ENCODE measurements at places on chromosomes 3 and 15.

DNA sequence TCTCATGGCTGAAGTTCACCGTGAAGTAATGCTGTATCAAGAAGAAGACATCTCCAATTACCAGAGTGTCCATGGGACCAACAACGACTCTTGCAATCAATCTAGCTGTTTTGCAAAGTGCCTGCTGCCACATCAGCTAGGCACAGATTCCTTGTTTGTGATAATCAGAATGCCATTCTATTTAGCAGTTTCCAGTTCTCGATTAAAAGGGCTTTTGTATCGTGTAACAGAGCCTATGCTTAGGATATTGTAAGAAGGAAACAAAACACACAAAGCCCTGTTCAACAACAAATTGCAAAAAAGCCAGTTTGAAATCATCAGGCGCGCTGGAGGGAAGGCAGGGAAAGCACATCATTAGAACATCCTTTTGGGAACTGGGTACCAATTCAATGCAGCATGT is 26.1 kb downstream of the RASGRF1 start:
- no peak for DNase-seq

- no peak for DNase-seq
Measured at GRCh38 chr3:95752199-95752598, 1062.2 kb upstream of the EPHA6 start.

GRCh38 chr3:50450209-50450921 is 53.1 kb downstream of the CACNA2D2 start:
- peak; percentile 77 for DNase-seq

GRCh38 chr3:10693457-10693856 is 122.6 kb upstream of the SLC6A11 start:
- no peak for DNase-seq

- DNase-seq = no peak
Measured at GRCh38 chr3:139930211-139930610, 4.8 kb upstream of the CLSTN2 start.

DNA sequence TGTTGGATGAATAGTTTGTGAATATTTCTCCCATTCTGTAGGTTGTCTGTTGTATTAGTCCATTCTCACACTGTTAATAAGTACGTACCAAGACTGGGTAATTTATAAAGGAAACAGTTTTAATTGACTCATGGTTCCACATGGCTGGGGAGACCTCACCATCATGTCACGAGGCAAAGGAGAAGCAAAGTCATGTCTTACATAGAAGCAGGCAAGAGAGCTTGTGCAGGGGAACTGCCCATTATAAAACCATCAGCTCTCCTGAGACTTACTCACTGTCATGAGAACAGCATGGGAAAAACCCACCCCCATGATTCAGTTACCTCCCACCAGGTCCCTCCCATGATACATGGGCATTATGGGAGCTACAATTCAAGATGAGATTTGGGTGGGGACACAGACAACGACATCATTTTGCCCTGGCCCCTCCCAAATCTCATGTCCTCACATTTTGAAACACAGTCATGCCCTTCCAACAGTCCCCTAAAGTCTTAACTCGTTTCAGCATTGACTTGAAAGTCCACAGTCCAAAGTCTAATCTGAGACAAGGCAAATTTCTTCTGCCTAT is 133.2 kb downstream of the LMLN start:
- no peak for DNase-seq

DNA sequence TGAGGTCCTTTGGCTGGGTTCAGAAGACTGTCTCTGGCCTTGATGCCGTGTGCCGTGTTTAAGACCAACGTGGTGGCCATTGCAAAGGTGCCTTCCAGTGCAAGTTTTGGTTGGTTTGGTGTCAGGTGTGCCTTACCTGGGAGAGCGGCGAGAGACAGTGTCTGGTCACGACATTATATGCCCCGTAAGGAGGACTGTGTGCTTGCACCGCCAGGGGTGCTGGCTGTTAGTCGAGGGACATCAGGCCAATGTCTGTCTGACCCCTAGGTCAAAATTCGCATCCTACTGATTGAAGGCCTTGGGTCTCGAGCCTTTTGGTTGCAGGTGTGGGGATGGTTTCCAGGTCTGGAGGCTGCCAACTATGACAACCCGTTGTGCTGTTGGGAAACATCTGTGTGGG is 111.9 kb downstream of the SNRPN start:
- no peak for DNase-seq

- no peak for DNase-seq
Measured at GRCh38 chr3:3154879-3155610, 24.4 kb downstream of the CRBN start.

- DNase-seq = no peak
Measured at GRCh38 chr3:152011812-152012735, 138.6 kb downstream of the SUCNR1 start.

DNA sequence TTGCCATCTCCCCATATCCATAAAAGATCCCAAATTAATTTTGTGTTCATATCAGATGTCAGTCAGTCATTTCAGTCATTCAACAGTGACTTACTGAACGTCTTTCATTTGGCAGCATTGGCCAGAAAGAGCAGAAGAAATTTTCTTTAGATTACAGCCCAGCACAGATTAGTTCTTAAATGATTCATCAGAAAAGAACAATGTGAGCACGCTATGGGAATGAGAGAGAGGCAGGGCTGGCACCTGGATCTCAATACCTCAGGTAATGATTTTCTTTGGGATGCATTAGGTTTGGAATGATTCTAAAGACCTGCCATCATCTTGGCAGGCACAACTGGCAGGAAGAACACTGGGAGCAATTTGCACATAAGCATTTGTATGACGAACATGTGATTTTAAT is 41.6 kb downstream of the FBN1 start:
- DNase-seq = no peak

DNA sequence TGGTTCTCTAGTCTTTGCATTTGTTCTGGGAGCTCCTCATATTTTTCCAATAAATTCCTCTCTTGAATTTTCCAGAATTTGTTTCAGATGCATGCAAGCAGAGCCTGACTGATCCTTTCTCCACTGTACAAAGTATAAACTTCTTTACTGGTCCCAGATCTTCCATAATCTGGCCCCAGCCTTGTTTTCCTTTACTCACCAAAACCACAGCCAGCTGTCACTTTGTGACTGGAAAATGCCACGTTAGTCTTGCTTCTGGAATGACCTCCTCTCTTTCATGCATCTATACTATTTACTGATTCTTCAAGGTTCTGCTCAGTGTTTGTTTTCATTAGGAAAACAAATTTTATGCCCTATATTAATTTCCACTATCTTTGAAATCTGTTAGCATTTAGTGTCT is 60.4 kb upstream of the SPPL2A start:
- DNase-seq = no peak

- no peak for DNase-seq
Measured at GRCh38 chr15:96333131-96334016, 2.9 kb downstream of the NR2F2 start.

- DNase-seq = no peak
Measured at GRCh38 chr3:194861375-194861774, 175.7 kb downstream of the FAM43A start.

DNA sequence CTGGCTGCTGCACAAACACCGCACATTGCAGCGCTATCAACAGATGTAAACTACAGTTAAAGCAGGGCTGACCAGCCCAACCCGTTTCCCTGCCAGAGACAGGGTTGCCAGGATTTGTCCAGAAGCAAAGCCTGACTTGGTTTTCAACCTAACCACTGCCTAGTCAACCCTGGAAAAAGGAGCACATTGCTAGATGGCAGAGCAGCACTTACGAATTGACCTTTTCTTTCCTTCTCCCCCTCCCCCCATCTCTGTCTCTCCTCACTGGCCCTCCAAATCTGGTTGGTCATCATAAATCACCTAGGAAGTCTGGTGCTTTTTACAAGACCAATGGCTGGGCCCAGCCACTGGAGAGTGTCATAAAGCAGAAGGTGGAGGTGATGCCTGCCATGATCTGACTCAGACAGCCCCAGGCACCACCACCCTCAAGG is 51.3 kb downstream of the ABCC5 start:
- DNase-seq = no peak

- DNase-seq = no peak
Measured at GRCh38 chr3:195892105-195893043, 16.0 kb downstream of the TNK2 start.

- DNase-seq = no peak
Measured at GRCh38 chr3:169478566-169479313, 184.8 kb downstream of the MECOM start.

- no peak for DNase-seq
Measured at GRCh38 chr15:63238796-63239195, 38.6 kb upstream of the APH1B start.

DNA sequence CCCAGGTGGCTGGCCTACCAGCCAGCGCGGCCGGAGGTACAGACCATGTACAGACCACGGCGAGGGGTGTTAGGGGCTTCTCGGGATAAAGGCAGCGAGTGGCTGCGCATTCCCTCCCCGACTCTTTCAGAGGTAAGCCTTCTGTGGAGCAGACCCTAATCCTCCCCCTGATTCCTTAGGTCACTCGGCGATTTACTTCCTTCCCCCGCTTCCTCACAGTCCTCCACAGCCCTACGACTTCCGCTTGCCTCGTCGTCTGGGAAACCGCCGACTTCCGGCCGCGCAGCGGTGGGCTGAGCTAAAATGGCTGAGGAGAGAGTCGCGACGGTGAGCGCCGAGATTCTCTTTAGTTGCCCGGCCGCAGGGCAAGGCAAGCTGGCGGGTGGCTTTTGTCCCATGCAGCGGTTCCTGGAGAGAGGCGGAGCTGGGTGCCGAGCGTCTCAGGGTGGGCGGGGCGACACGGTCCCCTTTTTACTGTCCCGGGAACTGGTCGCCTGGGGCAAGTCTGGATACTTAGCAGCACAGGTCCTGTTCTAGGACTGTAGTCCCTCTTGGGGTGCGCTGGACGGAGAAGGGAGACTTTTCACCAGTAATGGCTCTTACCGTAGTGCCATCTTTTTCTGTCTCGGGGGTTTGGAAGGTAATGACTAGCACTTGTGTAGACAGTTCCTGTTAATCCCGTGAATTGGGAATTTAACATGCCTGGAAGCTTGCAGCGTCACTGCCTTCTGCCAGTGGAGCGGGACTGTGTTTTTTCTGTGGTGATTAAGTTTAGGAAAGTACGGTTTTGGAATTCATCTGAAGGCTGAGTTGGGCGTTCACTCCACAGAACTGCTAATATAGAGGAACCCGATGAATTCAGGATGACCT is at the start of the genes BBS4 and HIGD2B:
Gene BBS4 (plus strand): TSS at position 283 of the 870 bp plus-strand sequence. CDS start 21 bp downstream, at position 304.
Gene HIGD2B (minus strand): TSS at position 258 of the 870 bp plus-strand sequence. CDS start 9,808 bp downstream, outside the sequence.
- DNase-seq = peak; percentile 82

DNA sequence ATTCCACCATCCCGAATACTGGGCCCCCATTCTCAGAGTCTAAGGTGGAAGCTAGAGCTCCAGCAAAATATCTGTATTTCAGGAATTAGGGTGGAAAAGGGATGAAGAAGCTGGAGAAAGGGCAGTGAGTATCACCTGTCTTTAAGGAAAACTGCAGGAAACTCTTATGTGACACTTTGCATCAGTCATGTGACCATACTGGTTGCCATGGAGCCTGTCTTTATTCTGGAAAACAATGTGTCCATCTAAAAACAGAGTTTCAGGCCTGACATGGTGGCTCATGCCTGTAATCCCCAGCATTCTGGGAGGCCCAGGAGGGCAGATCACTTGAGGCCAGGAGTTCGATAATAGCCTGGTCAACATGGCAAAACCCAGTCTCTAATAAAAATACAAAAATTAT is 52.9 kb upstream of the FSIP1 start:
- DNase-seq = no peak

GRCh38 chr3:171256445-171257250 is 203.6 kb downstream of the TNIK start:
- no peak for DNase-seq

GRCh38 chr15:60396958-60397771 is 621 bp downstream of the ANXA2 start:
- peak; percentile 68 for DNase-seq

DNA sequence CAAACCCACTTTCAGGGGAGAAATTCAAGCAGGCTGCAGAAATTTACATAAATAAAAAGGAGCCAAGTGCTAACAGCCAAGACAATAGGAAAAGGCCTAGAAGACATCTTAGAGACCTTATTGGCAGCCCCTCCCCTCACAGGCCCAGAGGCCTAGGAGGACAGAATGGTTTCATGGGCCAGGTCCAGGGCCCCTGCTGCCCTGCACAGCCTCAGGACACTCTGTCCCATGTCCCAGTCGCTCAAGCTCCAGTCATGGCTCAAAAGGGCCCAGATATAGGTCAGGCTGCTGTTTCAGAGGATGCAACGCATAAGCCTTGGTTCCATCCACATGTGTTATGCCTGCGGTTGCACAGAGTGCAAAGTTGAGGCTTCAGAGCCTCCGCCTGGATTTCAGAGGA is 55.8 kb downstream of the SLC41A3 start:
- DNase-seq = no peak

GRCh38 chr3:71511446-71511845 is 72.1 kb downstream of the FOXP1 start:
- DNase-seq = no peak

DNA sequence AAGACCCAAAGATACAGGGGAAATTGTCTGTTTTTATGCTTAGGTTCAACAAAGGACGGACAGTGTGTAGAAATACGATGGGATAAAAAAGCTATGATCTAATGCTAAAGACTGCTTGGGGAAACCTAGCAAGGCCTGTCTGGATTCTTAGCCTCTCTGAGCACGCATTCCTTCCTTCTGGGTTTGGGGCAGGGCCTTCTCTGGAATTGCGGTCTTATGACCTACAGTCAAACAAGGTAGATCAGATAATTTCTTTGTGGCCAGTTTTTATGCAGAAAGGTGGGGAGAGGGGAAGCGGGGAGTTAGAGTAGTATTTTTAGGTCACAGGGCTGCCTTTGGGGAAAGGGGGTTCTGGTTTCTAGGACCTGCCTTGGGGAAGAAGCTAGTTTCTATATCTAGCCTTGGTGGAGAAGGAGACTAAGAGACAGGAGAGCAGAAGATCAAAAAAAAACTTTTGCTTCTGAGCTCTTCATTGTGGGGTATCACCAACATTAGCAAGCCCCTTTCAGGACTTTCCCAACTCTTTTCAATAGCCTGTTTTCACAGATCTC is 39.1 kb upstream of the LIPC start:
- no peak for DNase-seq
